ENCODE measurements at places on chromosomes 12 and 14.

GRCh38 chr14:71250791-71251190 is 343.5 kb downstream of the PCNX1 start:
- DNase-seq: no peak

DNA sequence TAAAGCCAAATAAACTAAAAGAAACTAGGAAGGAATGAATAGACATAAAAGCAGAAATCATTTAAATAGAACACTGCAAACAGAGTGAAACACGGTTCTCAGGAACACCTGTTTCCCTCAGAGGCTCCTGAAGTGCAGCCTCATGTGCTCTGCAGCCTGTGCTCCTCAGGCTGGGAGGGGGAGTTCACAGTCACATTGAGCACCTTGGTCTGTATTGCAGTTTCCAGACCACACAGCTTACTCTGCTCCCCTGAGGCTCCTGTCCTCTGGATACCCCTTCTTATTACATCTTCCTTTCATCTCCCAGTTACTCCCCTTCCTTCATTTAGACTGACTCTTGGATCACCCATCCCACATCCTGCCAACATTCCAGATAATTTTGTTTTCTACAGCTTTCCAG is 49.7 kb upstream of the DCD start:
- DNase-seq: no peak

- DNase-seq: no peak
These were observed 1.3 kb downstream of the BDKRB2 start for GRCh38 chr14:96205978-96206360.

DNA sequence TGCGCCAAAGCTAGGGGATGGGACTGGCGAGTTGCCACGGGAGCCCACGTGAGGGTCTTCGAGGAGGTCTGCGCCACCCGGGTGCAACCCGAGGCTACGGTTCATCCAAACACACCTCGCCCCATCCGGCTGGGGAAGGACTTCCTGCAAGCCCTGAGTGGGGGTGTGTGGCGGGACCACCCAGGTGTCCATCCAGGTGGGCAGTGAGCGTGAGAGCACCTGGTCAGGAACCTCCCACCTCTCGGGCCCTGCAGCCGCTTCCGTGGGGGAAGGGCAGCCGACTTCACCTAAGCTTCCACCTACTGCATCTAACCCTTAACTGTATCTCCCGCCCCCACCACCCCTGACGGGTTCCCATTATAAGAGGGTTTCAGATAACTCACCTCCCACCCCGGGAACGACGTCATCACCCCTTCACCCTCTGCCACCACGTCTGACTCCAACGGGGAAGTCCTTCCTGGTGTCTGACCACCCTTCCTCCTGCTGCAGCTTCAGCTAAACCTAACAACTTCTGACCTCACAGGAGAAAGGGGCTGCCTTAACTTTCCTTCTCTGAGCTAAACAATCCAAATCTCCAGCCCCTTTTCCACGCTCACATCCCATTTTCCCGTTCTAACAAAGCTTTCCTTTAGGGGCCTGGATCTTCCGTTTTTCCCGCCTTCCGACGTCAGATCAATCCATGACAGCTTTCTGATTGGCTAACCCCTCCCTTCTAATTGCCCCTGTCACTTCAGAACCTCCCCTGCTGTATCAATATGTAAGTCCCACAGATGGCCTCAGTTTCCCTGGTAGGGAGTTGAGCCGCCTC is 27.4 kb upstream of the SMUG1 start:
- DNase-seq: no peak

- no peak for DNase-seq
These were observed 823 bp upstream of the RAB5B start for GRCh38 chr12:55972911-55973598.

All from HS-5 (cell line).